Heart right ventricle (tissue), 16 donors: ENCODE measurements at places on chromosomes 12 and 14.

DNA sequence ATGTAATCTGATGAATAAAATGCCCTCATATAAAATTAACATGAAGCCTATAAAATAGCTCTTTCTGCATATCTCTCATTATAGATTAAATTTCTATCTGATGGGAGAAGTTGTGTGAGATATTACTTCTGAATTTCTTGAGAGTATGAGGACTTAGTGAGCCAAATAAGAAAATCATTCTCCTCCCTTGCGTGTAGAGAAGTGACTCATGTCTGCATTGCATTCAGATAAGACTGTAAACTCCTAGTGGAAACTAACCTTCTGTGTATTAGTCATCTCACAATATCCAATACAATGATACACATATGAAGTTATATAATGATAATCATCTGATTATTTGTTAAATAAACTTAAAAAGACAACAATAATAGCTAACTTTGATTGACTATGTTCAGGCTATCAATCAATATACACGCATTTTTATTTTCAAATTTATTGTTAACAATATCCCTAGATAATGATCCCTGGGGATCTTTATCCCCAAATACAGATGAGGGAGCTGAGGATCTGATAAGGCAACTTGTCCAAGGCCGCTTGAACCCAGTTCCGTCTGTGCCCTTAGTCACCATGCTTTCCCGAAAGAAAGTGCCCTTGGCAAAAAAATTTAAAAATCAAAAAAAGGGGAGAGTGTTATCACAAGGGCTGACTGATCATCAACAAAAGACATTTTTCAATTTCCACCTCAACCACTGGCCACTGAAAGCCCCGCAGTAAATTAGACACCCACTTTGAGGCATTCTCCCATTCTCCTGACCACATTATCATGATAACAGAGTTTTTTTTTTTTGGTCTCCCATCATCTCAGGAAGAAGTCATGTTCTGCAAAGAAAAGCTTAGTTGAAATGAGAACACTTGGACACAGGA, 189.2 kb upstream of the RASSF8 start:
- DNase-seq: no peak

GRCh38 chr12:81141217-81141616, 63.3 kb downstream of the ACSS3 start:
- no peak for DNase-seq

GRCh38 chr14:51087031-51087441, 7.9 kb downstream of the TRIM9 start:
- DNase-seq: no peak

DNA sequence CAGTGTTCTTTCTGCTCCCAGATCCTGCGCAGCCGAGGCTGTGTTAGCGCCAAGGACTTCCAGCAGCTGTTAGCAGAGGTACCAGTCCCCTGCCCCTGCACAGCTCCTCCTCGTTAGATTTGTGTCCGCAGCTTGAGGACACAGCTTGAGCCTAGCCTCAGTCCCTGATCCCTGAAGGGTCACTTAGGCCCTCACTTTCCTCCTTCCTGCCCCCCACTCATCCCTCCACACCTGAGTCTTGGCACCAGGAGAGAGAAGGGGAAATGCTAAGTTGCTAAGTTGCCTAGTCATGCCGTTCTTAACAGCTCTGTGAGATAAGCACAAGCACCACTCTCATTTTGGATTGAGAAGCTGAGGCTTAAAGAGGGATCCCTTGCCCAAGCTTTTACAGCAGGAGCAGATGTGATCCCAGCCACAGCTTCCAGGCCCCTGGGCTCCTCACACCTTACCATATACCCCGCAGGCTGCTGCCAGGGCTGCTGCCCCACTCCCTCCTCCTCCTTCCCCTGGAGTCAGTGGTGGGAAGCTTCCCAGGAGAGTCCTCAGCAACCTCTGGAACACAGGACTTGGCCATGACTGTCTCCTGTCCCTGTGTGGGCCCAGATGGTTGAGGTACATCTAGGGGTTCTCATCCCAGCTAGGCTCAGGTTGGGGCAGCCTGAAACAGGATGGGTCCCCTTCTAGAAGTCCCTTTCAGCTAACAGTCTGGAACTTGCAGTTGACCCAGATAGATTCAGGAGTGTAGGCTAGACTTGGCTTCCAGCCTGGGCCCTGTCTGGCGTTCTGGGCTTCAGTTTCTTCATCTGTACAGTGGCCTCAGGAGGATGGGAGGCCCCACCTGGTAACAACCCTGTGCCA, 975 bp downstream of the OGFOD2 start:
- no peak for DNase-seq

DNA sequence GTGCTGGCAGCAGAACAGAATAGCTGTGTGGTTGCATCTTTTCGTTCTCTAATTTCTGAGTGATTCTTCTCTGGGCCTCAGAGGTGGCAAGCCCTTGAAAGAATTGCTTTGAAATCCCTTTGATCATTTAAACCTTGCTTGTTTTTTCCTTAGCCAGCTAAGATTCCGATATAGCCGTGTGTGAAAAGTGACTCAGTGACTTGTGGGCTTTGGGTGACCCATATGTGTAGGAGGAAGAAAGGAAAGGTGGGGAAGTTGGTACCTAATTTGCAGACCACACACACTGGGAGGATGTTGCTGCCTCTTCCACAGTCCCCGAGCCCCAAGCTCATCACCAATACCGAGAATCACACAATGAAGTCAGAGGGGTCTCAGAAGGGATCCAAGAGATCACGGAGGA, 18.8 kb downstream of the SLC24A4 start:
- DNase-seq: no peak

DNA sequence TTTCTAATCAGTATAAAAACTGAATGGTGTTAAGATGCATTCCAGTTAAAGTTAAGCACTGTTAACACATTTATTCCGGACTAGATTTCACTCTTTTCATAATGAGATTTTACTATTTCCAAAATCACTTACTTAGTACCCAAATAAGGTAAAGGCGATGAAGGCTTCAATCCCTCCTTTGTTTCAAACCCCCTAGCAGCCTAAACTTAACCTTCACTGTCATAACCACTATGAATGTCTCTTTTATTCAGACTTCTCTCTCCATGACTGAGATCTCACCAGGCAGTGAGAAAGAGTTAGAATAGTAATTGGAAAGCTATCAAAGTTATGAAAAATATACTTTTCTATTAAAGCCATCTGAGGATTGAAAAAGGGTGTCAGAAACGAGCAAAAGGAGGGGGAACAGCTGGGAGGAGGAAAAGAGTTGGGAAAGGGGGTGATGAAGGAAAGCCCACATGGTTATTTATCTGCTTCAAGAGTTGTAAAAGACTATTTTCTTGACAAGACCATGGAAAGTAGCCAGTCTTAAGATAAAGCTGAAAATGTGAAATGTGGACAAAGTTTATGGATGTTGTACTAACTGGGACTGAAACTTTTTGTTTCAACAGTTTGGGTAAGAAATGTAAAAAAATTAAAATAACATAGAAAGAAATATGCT, 11.7 kb downstream of the EPS8 start:
- DNase-seq: no peak

DNA sequence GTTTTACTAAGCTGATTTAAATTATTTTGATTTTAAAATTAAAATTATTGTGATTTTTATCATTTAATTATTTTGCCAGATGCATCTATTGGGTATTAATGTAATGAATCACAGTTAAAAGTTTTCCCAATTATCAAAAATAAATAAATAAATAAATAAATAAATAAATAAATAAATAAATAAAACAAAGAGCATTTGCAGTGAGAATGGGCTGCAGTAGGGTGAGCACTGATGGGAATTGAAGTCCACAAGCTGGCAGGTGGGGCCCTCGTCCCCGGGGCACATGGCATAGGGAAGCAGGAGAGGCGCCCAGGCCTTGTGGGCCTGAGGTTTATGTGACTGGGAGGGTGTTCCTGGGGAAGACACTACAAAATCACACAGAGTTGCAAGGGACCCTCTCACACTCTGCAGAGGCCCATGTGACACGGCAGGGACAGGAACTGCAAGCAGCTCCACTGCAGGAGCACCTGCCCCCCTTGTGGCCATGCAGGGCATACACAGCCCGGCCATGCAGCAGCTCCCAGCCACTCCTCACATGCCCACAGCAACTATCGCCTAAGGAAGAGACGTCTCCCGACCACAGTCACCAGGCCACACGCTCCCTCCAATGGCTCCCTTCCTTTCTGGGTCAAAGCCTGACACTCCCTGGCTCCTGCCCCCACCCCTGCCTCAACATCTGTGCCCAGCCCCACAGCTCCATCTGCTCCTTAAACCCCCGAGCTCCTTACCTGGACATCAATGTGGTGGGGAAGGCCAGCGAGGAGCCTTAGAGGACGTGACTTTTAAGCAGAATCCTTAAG, 256.3 kb upstream of the SFSWAP start:
- DNase-seq: peak; percentile 32

GRCh38 chr12:11136075-11136474, 1.6 kb upstream of the TAS2R30 start:
- no peak for DNase-seq
